ENCODE measurements at places on chromosomes 3 and 15. TPM values are rescaled to one million over a fixed set of nuclear protein-coding genes. Genes with fewer than 3 reads are reported as not detected.

GRCh38 chr3:16906682-16907081 lies 21.9 kb downstream of the PLCL2 start:
- peak overlapping the region; percentile 6 for H3K27ac ChIP-seq
- no peaks in the 10 kb centered on the region for H3K27me3 ChIP-seq
- H3K36me3 ChIP-seq: no peaks in the 10 kb centered on the region

DNA sequence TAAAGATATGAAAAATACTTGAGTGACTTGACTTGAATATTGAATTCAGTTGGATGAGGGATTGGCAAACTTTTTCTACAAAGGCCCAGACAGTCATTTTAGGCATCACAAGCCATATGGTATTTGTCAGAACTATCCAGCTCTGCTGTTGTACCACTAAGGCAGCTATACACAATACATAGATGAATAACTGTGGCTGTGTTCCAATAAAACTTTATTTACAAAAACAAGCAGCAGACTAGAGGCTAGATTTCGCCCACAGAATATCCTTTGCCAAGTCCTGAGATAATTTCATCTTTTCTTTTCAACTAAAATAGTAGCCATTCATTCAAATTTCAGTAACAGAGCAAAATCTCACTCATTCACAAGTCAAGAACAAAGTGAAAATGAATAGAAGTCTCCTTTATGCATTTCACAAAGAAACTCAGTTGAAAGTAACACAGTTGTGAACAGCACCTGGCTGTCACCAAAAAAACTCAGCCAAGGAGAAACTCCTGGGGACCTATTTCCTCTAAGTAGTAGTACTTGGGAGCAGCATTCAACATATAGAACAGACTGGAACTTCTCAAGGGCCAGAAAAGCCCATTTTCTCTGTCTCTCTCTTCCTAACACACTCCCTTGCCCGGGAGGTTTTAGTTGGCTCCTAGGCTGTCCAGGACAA lies 56.3 kb downstream of the OSBPL10 start:
- no peaks in the 10 kb centered on the region for H3K4me1 ChIP-seq
- no peak overlapping the region for H3K4me3 ChIP-seq
- no peaks in the 10 kb centered on the region for H3K36me3 ChIP-seq

DNA sequence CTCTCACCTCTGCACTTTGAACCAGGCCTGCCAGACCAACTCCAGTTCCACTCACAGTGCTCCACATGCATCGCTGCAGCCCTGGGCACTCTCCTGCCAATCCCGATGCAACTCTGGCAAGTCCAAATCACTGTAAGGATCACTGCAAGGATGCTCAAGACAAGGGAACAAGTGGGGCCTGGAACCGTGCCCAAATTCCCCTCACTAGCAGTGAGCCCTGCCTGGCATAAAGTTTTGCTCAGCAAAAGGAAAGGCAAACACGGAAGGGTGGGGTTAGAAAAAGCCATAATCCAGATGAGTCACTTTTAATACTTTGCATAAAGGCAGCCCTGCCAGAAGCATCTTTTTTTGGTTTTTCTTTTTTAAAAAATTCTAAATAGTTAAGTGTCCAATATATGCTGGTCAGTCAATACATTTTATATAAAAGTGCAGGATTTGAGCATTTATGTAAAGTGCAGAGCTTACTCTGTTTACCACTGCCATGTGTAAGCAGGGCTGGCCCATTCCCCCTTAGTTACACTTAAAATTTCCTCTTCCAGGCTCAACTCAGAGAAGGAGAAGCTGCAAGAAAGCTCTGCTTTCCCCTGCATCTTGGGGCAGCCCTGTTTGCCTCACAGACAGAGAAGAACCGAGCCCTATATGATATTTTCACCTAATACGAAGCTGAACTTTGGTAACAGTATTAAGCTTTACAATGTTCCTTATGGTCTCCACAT lies 102.2 kb downstream of the CD47 start:
- no peaks in the 10 kb centered on the region for H3K36me3 ChIP-seq
- peaks cover 16% of the 10 kb centered on the region for H3K4me1 ChIP-seq
- H3K4me3 ChIP-seq: no peak overlapping the region
- H3K27ac ChIP-seq: no peak overlapping the region
- DNase-seq: peak; percentile 26

GRCh38 chr3:50298836-50299637 lies at the start of the genes HYAL3 and NAA80:
HYAL3 (minus strand) TSS chr3:50299405; CDS start chr3:50295602, 3,803 bp downstream.
NAA80 (minus strand) TSS chr3:50299405; CDS start chr3:50297463, 1,942 bp downstream.
- peaks cover 15% of the 10 kb centered on the region for H3K4me1 ChIP-seq
- H3K27ac ChIP-seq: peak within 1 kb of the TSS; percentile 70
- peak within 1 kb of the TSS; percentile 54 for H3K4me3 ChIP-seq
- no peaks in the 10 kb centered on the region for H3K27me3 ChIP-seq
- H3K36me3 ChIP-seq: no peaks in the 10 kb centered on the region
- peak; percentile 99 for DNase-seq

- no peak overlapping the region for H3K27ac ChIP-seq
- H3K4me3 ChIP-seq: no peak overlapping the region
- no peaks in the 10 kb centered on the region for H3K4me1 ChIP-seq
- peaks cover 10% of the 10 kb centered on the region for H3K27me3 ChIP-seq
- no peak for DNase-seq
Measured at GRCh38 chr3:11228041-11228440, 44.2 kb upstream of the ATG7 start.

- no peak for DNase-seq
- no peaks in the 10 kb centered on the region for H3K27me3 ChIP-seq
- no peak overlapping the region for H3K27ac ChIP-seq
- no peak overlapping the region for H3K4me3 ChIP-seq
- H3K36me3 ChIP-seq: no peaks in the 10 kb centered on the region
Measured at GRCh38 chr3:32181796-32182195, 56.7 kb upstream of the CMTM8 start.

DNA sequence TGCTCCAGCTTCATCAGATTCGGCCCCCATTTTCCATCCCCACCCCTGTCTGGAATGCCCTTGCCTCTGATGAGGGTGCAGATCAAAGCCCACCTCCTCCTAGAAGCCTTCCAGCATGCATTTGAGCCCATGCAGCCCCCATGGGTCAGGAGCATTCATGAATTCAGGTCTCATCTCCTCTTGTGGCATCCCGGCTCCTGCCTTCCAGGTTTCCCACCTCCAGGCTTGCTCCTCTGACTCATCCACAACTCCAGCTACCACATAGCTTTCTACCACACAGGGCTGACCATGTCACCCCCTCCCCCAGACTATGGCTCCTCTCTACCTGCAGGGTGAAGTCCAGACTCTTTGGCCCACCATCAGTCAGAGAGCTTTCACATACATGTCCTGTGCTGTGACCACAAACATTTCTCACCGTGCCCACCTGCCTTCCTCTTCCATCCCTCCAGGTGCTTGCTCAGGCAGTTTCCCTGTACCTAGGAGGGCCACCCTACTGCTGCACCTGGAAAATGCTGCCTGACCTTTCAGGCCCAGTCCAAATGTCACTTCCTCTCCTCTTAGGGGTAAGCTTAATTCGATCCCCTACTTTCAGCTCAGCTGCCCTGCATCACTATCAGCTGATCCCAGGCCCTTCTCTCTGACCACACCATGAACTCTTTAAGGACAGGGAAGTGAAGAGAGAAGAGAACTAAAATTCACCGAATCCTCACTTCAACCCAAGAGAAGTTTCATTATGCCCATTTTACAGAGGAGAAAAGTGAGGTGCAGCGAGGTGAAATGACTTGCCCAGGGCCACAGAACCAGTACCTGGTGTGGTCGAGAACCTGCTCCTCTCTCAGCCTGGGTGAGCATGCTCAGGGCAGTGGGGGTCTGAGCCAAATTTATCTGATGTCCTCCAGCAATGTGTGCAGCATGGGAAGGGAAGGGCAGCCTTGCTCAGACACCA lies 13.7 kb upstream of the FGD5 start:
- no peak overlapping the region for H3K4me3 ChIP-seq
- peaks cover 18% of the 10 kb centered on the region for H3K27me3 ChIP-seq
- no peaks in the 10 kb centered on the region for H3K36me3 ChIP-seq

THRB gene
- total RNA-seq: 0.57 TPM

LRRC28 gene
- total RNA-seq: 39.1 TPM

GOLGA6D gene
- 0.06 TPM for total RNA-seq

SAMD7 gene
- not detected for total RNA-seq

All from cardiac muscle cell (in vitro differentiated cells and primary cell).